Tracheal epithelial cell (primary cell): ENCODE measurements at places on chromosomes 5 and 9. TPM values are rescaled to one million over a fixed set of nuclear protein-coding genes. Genes with fewer than 3 reads are reported as not detected.

AGXT2 gene
- under 0.01 TPM in 1 of 2 replicates, not detected in the other for total RNA-seq

NEUROG1 gene
- not detected in 2 replicates for total RNA-seq

TLR4 gene
- total RNA-seq, result 0.48 and 0.64 TPM in 2 replicates

CCDC183 gene
- total RNA-seq, result 0.43 TPM in 1 of 2 replicates, not detected in the other

NCS1 gene
- 40.1 and 60.7 TPM in 2 replicates for total RNA-seq

IFNA2 gene
- total RNA-seq, result not detected in 2 replicates

INSL4 gene
- total RNA-seq, result not detected in 2 replicates

ISL1 gene
- total RNA-seq, result 0.96 and 1.9 TPM in 2 replicates

RETREG1 gene
- total RNA-seq, result 1.9 and 24.3 TPM in 2 replicates

CD74 gene
- total RNA-seq, result 4.0 and 6.7 TPM in 2 replicates

DBH gene
- total RNA-seq, result not detected in 2 replicates

IFNA21 gene
- not detected in 2 replicates for total RNA-seq
